ENCODE measurements at places on chromosomes 2 and 18.

DNA sequence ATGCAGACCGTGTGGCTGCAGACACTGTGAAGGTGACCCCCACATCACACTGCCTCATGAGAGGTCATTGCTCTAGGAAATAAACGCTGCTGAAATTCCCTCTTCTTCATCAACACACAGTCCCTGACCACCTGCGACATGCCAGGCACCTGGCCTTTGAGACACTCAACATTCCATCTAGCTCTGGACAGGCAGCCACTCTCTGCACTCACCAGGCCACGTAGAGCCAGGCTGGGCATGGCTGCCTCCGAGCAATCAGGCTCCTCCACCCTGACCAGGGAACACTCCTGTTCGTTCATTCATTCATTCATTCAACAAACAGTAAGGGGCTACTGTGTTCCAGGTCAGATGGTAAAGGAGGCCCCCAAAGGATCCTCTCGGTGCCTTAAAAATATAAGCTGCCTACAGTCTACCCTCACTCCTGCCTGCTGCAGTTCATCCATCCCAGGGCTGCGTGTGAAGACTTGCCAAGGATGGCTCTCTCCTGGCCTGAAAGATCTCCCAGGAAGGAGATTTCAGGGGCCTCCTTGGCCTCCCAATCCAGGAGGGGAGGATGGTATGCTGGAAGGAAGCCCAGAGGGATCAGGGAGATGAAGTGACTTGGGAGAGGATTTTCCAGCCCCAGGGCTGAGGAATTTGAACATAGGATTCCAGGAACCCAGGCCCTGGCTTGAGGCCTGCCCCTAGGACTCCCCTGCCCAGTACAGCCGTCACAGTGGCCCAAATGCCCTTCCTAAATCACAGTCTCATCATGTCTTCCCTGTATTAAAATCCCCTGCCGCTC lies 66.7 kb downstream of the TNS1 start:
- DNase-seq, result no peak

DNA sequence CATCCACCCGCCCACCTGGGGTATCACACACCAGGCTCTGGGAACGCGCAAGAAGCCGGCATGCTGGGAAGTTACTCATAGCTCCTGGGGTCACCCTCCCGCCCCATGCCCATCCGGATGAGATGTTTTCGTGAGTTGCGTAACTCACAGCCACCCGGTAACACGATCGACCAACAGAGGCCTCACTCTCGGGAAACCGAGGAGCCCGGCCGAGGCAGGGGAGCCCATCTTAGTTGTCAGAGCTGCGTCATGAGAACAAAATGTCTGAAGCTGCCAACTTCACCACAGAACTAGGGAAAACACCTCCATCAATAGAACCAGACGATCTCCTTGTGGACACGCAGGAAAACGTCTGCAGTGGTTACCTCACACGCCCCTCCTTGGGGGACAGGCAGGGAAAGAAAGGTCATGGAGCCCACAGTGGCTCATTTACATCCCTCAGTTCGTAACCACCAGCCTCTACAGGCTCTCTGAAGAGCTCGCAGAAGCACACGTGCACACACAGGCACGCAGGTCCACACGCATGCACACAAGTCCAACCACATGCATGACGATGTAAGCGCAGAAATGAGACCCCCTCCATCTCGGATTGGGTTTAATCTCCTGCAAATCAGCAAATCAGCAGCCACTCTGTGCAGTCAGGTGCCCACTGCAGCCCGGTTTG lies 26.2 kb downstream of the ADI1 start:
- DNase-seq, result no peak

- peak; percentile 68 for DNase-seq
These were observed 5.1 kb upstream of the LANCL1 start for GRCh38 chr2:210481601-210482175.

GRCh38 chr2:1731447-1731962 lies 12.8 kb downstream of the PXDN start:
- DNase-seq, result no peak

GRCh38 chr2:156190517-156190916 lies 142.0 kb downstream of the NR4A2 start:
- no peak for DNase-seq

- no peak for DNase-seq
These were observed 175.1 kb downstream of the GULP1 start for GRCh38 chr2:188466761-188467160.

GRCh38 chr2:38207168-38207567 lies 131.2 kb upstream of the CYP1B1 start:
- DNase-seq, result no peak

DNA sequence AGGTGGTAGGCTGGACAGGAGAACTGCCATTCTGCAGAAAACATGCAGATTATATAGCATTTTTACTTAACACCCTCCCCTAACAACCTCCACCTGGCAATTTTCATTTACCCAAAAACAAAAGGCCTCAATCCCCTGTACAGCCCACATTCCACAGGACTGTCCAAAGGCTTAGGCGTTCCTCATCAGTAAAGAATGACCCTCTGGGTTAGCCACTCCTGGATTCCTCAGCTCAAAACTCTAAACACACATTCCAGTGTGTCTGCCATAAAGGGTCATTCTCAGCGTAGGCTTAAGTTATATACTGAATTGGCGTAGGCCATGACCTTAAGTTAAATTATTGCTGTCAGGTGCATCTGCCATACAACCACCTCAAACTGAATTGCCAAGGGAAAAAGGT lies 261.8 kb upstream of the CHAC2 start:
- DNase-seq, result no peak

DNA sequence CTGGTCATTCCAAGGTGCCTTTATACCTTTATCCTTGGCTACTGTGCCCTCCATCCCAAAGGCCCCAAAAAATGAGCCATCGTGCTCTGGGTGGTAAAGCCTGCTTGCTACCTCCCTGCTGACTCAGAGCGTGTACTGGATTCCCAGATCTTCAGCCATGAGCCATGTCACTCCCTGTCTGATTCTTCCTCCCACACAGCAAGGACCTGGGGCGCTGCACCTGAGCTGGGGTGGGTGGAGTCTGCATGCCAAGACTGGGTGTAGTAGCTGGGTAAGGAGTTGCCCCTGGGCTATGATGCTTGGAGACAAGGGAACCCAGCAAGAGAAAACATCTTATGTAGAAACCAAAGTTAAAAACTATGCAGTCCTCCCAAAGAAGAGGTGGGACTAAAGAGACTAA lies 37.2 kb upstream of the APCDD1 start:
- DNase-seq, result no peak

Measured in hindlimb muscle (tissue), 1 donor.